ENCODE measurements at places on chromosomes 4 and X.

GRCh38 chr4:175762582-175762981 lies 49.5 kb downstream of the GPM6A start:
- no peak for DNase-seq

- no peak for DNase-seq
These were observed 308.1 kb downstream of the PTTG2 start for GRCh38 chr4:38268108-38268820.

DNA sequence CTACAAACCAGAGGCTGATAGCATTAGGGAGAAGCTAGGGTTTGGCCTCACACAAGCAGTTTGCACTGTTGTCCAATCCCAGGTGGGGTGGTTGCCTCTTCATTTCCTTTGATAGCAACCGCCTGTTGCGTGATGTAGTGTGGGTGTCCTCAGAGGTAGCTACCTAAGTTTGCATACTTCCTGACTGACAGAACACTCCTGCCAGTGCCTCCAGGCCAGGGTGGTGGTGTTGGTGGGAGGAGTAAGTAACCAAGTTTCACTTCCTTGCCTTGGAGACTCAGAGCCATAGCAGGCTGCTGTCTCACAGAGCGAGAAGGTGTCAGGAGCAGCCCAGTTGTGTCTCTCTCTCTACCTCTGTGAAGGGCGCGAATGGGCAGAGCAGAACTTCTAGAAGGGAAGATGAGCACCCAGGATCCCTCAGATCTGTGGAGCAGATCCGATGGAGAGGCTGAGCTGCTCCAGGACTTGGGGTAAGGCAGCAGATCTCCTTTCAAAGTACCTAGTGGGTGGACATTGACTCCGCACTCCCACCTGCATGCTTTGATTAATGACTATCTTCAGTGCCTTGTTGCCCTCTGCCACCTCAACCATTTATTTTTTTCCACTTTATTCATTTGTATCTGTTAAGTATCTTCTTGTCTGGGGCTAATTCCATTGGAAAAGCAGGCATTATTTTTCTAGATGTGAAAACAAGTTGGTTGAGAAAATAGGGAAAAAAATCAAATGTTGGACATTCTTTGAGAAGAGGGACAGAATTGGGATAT lies at the start of gene DAPP1:
DAPP1 (plus strand) TSS at position 283 of the 764 bp plus-strand sequence; CDS start at position 370, 87 bp downstream.
- DNase-seq: peak; percentile 67

- DNase-seq: no peak
These were observed 91.2 kb downstream of the HUWE1 start for GRCh38 chrX:53595266-53595810.

GRCh38 chr4:79445371-79445781 lies 37.3 kb upstream of the GK2 start:
- DNase-seq: no peak

GRCh38 chr4:1490654-1491327 lies 84.5 kb upstream of the NKX1-1 start:
- DNase-seq: no peak

- DNase-seq: no peak
These were observed 65.8 kb downstream of the TEC start for GRCh38 chr4:48203819-48204218.

- DNase-seq: no peak
These were observed 184.1 kb downstream of the MID1IP1 start for GRCh38 chrX:38985375-38985774.

GRCh38 chr4:73948990-73949706 lies 32.7 kb downstream of the PF4 start:
- DNase-seq: no peak

DNA sequence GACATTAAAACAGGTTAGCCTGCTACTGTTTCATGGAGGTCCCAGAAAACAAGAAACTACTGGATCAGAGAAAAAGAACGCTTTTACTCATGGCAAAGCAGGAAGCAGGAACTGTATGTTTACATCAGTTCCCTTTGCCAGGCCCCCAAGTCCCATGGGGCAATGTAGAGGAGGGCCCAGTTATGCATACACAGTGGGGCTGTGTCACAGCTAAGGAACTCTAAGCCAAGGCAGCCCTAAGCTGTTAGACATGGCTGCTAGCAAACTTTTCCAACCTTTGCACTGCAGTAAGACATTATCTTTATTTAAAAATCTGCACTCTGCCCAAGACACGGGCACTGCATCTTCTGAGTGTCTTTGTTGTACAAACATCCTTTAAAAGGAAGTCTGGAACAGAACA lies 975.8 kb downstream of the C4orf33 start:
- no peak for DNase-seq

- DNase-seq: no peak
These were observed 85.7 kb upstream of the PTPN13 start for GRCh38 chr4:86508436-86508835.

DNA sequence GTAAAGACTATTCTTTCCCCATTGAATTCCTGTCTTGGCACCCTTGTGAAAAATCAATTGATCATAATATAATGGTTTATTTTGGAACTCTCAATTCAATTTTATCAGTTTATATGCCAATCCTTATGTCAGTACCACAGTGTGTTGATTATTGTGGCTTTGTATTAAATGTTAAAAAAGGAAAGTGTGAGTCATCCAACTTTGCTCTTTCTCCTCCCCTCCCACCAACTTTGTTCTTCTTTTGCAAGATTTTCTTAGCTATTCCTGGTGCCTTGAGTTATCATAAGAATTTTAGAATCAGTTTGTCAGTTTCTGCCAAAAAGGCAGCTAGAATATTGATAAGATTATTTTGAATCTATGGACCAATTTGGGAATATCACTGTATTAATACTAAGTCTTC lies 11.2 kb upstream of the RNF175 start:
- no peak for DNase-seq

- no peak for DNase-seq
These were observed 45.2 kb upstream of the ENPP6 start for GRCh38 chr4:184262901-184263300.

- no peak for DNase-seq
These were observed 69.8 kb downstream of the GAB1 start for GRCh38 chr4:143406523-143406922.

GRCh38 chr4:47315346-47315745 lies 148.2 kb downstream of the COMMD8 start:
- no peak for DNase-seq

GRCh38 chr4:55351824-55352223 lies 5.8 kb downstream of the SRD5A3 start:
- DNase-seq: no peak

DNA sequence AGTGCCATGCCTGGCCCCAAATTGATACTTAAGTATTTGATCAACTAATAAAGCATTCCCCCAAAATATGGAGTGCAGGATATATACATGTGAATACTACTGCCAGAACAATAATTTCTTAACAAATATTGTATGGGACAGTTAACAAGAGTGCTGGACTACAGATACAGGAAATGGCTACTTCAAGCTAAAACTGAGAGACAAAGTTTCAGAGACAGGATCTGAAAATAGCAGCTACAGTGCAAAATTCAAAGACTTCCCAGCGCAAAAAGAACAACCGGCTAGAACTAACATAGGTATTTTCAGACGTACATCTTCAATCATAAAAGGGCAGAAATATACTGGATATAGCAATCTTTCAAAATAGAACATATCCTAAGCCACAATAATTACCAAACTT lies 6.3 kb downstream of the ATRX start:
- no peak for DNase-seq

DNA sequence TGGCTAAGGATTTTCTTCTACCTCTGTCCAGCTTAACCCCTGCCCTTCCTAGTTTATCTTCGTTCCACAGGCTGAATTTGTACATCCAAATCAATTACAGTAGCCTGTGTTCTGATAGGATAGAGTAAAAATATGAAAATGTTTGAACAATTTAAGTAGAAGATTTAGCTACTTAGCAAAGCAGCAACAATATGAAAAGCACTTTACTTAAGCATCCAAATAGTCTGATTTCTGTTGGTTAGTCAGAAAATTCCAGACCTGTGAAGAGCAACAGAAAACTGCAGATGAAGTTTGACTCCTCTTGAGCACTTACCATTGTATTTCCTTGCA lies 2.0 kb downstream of the ARSJ start:
- no peak for DNase-seq

DNA sequence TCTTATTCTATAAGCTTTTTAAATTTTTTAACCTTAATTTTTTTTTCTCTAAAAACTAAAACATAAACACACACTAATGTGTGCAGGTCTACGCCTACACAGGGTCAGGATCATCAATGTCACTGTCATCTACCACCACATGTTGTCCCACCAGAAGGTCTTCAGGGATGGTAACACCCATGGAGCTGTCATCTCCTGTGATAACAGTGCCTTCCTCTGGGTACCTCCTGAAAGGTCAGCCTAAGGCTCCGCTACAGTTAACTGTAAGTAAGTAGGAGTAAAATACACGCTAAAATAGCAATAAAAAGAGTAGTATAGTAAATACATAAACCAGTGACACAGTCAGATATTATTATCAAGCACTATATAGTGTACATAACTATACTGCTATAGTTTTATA lies 45.9 kb upstream of the GPRIN3 start:
- DNase-seq: no peak

GRCh38 chr4:82968972-82969371 lies 41.7 kb downstream of the LIN54 start:
- no peak for DNase-seq

DNA sequence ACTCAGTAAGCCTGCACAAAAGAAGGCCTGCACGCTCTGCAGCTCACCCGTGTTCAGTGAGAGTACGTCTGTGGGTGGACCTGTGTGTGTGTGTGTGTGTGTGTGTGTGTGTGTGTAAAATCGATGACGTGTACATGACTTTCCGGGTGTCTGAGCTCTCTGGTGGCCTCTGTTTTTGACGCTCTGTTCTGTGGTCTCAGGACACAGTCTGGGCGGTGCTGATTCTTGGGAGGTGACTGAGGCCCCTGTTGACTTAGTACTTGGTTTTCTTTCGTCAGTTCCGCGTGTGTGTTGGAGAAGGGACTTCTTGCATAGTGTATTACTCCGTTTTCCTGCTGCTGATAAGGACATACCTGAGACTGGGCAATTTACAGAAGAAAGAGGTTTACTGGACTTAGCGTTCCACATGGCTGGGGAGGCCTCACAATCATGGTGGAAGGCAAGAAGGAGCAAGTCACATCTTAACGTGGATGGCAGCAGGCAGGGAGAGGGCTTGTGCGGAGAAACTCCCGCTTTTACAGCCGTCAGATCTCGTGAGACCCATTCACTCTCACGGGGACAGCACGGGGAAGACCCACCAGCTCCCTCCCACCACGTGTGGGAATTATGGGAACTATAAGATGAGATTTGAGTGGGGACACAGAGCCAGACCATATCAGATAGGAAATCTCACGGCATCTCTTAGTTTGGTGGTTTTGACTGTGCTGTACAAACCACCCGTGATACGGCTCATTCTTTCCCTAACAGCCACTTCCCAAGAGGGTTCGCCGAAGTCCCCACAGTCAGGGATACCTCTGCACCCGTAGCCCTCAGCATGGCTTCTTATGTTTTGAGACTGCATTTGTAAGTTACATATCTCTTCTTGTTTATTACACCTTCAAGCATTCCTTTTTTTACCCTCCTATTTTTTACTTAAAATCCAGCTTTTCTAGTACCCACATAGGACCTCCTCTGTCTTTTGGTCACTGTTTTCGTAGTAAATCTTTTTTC lies 24.5 kb downstream of the UVSSA start:
- no peak for DNase-seq

Data from activated CD4-positive, alpha-beta T cell treated with anti-CD3 and anti-CD28 coated beads, Interleukin-2, amount 50 U/mL, for 1 hour (primary cell).